ENCODE measurements at places on chromosomes 2 and 18. TPM values are rescaled to one million over a fixed set of nuclear protein-coding genes. Genes with fewer than 3 reads are reported as not detected.

Gene USP40
- total RNA-seq, result 20.3 TPM

Gene SP140L
- total RNA-seq, result 18.5 TPM

Gene SERPINE2
- total RNA-seq, result 0.92 TPM

Gene EML6
- total RNA-seq, result 0.32 TPM

Gene FSHR
- total RNA-seq, result not detected

- no peak for DNase-seq
Observed at GRCh38 chr2:31937741-31938140, 73.1 kb downstream of the MEMO1 start.

- no peak for DNase-seq
Observed at GRCh38 chr2:579351-579886, 97.8 kb downstream of the TMEM18 start.

DNA sequence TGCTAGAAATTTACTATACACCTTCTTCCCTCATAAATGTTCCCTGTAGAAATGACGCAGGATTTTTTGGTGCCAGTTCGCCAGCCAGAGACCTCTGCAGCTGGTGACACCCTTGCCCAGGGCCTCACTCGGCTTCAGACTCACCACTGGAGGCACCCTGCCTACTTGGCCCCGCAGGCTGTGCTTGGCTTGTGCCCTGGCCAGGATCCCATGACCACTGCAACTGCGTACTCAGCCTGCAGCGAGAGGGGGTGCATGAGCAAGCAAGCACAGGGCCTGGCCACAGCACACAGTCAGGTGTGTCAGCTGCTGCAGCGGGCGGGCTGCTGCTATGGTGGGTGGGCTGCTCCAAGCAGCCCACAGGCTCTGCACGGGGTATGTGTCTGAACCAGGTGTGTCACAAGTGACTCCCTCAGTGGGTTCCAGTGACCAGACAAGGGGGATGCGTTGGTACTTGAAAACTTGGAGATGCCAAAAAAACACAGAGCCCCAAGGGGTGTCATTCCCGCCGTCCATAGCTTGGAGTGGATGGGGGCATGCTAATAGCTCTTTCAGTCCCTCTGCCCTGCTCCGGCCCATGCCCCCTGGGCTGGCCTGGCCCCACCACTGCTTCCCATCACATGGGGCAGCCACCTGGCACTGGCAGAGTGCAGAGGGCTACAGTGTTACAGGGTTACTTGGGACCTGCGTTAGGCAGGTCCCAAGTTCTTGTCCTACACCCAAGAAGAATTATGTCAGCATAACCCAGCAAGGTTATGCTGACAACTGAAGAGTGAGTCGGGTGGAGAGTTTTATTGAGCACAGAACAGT is 46.6 kb upstream of the TANC1 start:
- DNase-seq, result no peak

DNA sequence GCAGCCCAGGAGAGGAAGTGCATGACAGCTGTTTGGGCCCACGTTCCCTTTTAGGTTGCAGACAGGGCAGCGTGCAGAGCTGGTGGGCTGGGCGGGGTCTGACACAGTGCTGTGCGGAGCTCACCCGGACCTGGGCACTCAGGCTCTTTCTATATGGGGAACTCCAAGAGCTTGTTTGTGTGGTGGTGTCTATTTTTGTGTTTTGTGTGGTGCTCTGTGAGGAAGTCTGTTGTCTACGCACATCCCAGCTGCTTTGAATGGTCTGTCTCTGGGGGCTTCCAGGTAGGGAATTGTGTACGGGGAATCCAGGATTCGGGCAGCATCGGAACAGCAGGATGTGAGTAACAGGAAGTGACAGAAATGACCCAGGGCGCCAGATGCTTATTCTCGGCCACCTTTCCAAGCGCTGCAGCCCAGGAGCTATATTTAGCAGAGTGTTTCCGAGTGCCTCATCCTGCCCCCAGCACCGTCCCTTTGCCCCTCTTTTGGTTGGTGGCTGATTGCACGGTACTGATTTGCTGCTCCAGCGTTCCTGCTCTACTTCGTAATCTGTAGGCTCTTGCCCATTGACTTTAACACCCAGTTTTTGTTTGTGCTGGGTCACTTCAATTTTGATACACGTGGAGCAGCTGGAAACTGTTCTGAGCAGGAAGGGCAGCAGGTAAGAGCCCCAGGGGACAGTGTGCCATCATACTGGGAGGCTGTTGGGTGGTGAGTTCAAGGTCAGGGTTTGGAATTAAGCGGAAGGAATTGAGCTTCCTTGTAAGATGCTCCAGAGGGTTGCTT is 64.7 kb downstream of the DGKD start:
- DNase-seq, result peak; percentile 62

- DNase-seq, result no peak
Observed at GRCh38 chr2:239327536-239328350, 73.1 kb downstream of the HDAC4 start.

All from GM12878 (cell line).